ENCODE measurements at places on chromosomes 12 and 14.

GRCh38 chr12:127579446-127579845 lies 687.5 kb upstream of the TMEM132C start:
- no peak for DNase-seq

- no peak for DNase-seq
Observed at GRCh38 chr12:53998110-53998899, 1.7 kb upstream of the HOXC9 start.

GRCh38 chr12:96078231-96079135 lies 43.1 kb upstream of the LTA4H start:
- no peak for DNase-seq

GRCh38 chr12:131867891-131868675 lies 26.3 kb upstream of the ULK1 start:
- no peak for DNase-seq

DNA sequence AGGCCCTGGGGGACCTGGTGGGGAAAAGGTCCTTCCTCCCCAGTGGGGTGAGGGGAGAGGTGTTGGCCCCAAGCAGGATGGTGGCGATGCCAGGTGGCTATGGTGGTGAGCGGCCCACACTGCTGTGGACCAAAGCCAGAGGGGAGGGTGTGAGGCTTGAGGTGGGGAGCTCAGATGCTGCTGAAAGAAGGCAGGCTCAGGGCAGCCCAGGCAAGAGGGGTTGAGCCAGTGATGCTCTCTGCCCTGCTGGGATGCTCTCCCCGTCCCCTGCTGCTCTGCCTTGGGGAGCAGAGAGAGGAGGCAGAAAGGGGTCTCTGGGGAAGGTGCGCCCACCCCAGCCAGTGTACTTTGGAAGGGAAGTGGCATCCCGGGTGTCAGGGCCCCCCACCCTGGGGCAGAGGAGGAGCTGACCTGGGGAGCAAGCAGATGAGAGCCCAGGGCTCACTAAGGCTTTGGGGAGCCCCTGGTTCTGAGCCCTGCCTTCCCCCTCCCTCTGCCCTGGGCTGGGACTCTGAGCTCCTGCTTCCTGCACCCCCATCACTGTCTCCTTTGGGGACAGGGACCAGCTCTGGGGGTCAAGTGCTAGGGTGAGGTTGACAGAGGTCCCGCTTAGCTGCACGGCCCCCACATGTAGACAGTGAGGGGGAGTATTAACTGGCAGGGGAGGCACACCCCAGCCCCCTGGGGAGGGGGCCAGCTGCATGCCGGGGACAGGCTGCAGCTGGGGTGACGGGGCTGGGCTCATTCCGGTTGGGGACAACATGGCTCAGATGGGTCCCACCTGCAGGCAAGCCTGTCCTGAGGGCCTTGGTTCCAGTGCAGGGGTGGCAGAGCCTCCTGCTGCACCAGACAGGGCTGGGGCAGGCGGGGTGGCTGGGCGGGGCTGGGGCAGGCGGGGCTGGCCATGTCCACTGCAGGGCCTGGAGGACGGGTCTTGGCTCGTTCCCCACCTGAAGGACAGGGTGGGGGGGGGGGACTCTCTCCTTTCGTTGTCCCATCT lies 124.4 kb downstream of the KIF26A start:
- no peak for DNase-seq

DNA sequence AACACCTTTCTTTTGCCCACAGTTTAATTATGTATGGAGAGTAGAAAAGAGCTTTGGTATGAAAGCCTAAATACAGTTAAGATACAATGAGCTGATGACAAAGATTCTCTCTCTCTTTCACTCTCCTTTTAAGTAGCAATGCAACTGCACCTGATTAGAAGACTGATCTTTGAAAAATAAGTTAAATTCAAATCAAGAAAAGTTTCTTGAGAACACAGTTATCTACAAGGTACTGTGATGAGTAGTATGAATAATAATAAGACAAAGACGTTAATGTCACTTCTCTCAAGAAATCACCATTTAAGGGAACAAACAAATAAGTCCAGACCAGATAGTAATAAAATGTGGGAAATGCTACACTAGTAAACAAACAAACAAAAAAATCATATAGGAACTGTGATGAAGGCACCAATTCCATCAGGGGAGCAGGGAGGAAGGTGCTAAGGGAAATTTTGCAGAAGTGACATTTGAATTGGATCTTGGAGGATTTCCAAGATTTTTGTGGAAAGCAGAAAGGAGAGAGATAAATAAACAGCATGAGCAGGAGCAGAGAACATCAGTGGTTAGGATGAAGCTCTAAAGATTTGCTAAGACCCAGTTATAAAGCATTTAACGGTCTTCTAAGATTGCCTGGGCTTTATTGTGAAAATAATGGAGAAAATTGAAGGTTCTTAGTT lies 65.2 kb upstream of the STK38L start:
- DNase-seq: no peak

GRCh38 chr12:54232790-54233189 lies 44.0 kb upstream of the SMUG1 start:
- no peak for DNase-seq

- peak; percentile 83 for DNase-seq
Observed at GRCh38 chr12:10749700-10750384, 26.7 kb upstream of the YBX3 start.

GRCh38 chr14:64062381-64063115 lies 209.7 kb downstream of the SYNE2 start:
- DNase-seq: no peak

GRCh38 chr12:96719660-96720362 lies 187.2 kb upstream of the NEDD1 start:
- peak; percentile 49 for DNase-seq

GRCh38 chr14:33762161-33762851 lies 188.6 kb downstream of the EGLN3 start:
- DNase-seq: no peak

DNA sequence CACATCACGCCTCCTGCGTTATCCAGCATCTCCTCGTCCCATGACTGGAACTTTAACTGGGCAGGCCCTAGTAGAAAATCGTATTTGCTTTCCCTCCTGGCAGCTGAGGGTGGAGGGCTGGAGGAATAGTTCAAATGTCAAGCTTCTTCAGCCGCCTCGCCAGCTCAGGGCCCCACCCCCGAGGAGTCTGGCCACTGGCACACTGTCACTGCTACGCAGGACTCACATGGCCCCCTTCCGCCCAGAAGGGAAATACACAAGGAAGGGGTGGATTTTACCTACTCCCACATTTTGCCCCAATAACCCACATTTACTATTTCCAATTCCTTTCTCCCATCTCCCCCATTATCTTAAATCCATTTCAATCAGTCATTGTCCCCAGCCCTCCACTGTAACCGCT lies 8.6 kb downstream of the SLC6A13 start:
- no peak for DNase-seq

DNA sequence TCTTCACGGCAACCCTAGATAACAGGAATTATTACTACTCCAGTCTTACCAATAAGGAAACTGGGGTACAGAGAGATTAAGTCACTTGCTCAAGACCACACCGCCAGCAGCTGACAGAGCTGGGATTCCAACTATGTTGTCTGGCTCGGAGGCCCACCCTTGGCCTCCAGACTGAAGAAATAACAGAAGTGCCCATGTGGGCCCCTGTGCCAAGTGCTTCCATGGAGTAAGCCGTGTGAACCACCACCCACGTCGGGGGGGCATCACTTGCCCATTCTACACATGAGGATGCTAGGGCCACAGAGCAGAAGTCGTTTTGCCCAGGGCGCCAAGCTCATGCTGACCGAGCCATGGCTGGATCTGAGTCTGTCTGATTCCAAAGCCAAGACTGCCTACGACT lies 926 bp upstream of the CMKLR1 start:
- DNase-seq: no peak

DNA sequence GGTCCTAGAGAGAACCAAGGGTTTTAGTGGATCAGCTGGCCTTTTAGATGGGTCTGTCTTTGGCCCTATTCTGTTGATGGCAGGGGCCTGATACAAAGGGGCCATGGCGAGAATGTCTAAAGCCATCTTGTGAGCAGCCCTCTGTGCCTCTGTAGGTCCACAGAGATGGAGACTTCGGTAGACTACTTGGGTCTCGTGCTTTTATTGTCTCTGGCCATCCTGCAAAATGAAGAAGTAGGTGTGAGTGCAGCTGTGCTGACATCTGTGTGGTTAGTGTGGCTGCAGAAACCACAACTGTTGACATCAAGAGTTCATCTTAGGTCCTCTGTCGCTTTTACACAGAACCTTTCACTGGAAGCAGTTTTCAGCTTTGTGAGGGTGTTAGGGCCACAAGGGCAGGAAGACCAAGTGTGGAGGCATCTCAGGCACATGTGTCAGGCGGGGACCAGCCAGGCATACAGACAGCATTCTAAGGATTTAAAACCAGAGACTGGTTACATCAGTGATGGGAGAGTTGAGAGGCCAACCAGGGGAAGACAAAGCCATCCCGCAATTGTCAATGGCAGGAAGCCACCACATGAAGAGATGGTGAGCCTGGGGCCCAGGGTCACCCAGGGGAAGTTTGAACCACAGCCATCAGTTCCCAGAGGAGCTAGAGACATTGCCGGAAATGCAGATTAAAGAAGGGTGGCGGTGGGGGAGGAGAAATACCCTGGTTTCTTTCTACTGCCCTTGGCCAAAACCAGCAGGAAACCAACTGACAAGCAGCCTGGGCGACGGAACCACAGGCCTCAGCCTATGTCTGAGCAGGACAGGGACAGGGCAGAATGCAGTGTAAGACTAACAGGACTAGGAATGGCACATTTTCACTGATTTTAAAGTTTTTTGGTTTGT lies 13.0 kb upstream of the TPCN1 start:
- DNase-seq: peak; percentile 56

- DNase-seq: no peak
Observed at GRCh38 chr14:22409006-22409405, 180.0 kb downstream of the DAD1 start.

DNA sequence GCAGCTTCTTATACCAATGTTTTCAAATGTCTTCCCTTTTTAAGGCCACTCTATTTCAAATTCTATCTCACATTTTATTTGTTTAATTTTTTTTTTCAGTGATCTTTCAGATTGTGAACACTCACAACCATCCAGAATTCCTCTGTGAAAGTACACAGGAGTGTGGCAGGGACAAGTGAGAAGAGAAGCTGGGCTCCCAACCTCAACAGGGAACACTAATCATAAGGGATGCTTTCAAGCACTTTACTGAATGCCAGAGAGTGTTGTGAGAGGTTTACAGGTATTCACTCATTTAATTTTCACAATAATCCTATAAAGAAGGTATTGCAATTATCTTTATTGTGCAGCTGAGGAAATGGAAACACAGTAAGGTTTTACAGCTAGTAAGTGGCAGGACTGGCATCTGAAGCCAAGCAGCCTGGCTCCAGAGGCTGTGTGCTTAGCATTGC lies 60.1 kb upstream of the PYGL start:
- no peak for DNase-seq

GRCh38 chr12:69821456-69822159 lies 3.4 kb upstream of the MYRFL start:
- DNase-seq: no peak

DNA sequence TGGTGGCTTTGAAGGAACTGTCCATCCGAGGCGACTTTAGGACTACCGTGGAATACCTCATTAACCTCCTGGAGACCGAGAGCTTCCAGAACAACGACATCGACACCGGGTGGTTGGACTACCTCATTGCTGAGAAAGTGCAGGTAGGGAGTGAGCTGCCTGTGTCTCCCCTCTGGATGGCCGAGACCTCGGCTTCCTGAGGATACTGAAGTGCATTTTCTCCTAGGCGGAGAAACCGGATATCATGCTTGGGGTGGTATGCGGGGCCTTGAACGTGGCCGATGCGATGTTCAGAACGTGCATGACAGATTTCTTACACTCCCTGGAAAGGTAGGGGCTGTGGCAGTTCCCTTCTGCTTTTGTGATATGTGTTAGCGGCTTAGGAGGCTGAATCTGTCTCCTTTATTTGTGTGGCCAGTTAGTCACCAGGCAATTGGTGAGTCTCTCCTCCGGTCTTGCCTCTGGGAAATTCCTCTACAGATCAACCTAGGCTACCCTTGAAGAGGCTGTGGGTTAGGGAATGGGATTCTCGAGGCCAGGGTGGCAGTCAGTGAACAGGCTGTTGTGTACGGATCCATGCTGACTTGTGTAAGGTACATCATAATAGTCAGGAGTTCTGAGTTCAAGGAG lies 75.3 kb downstream of the ACACB start:
- no peak for DNase-seq

DNA sequence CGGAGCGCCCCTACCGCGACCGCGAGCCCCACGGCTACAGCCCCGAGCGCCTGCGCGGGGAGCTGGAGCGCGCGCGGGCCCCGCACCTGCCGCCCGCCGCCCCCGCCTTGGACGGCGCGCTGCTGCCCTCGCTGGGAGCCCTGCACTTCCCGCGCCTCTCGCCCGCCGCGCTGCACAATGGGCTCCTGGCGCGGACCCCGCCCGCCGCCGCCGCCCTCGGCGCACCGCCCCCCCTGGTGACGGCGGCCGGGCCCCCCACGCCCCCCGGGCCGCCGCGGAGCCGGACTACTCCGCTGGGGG lies 27.0 kb downstream of the LRCOL1 start:
- no peak for DNase-seq
